SJSA1 (cell line): ENCODE measurements at places on chromosomes 16 and 17. TPM values are rescaled to one million over a fixed set of nuclear protein-coding genes. Genes with fewer than 3 reads are reported as not detected.

GRCh38 chr17:18037486-18037885 is 1.5 kb downstream of the ATPAF2 start:
- no peak for DNase-seq

DNA sequence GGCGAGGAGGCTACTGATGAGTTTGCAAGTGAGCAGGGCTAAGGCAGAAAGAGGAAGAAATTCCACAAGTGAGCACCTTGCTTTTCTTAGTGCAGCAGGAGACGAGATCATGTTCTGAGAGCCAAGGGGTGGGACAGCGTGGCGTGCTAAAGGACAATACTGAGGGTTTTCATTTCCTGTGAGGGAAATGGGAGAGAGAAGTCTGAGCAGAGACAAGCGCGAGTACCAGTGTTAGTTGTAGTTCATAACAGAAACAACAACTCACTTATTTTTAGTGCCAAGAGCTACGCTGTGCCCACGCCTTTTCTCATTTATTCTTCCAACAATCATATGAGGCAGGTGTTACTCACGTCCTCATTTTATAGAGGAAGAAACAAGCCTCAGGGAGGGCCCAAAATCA is 2.3 kb downstream of the SPACA3 start:
- DNase-seq = no peak

GRCh38 chr16:88785106-88785924 is at the start of gene PIEZO1:
PIEZO1 (minus strand) TSS chr16:88785220; CDS start chr16:88784964, 256 bp downstream.
- peak; percentile 76 for DNase-seq

DNA sequence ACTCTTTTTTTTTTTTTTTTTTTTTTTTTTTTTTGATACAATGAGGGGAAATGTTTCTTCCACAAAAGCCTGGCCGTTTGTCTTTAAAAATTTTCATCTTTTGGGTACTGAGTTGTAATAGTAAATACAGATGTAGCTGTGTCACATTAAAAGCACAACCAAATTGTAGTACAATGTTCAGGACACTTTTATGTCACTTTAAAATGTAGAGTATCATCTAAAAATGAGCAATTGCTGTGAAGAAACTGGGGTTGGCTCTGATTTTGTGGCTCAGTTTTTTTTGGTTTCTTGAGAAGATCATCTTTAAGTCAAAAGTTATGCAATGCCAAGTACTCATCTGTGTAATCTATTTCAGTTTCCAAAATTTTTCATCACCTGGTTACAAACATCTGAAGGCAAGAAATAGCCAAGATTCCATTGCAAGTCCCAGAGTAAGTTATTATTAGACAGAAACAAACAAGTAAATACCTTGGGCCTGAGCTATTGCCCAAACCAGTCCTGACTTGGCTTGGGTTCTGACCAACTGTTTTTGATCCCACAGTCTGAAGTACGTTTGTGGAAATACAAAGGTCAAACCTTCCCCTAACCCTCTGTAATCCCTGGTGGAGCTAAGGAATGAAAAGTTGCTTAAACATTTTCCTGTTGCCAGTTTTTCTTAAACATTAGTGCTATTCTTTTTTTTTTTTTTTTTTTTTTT is 717.2 kb downstream of the WWOX start:
- DNase-seq = no peak

DNA sequence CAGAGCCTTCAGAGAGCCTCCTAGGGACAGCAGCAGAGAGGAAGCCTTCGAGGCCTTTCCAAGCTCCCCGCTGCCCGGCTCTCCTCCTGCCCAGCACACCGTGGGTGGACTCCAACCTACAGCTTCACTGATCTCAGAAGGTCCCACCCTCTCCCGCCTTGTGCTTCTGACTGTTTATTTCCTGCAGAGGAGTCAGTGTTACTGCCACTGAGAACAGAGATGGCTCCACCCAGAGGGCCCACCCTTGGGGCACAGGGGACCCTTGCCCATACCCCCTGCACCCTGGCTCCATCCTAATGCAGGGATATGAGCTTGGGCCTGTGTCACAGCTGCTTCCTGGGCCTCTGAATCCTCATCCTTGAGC is 52.8 kb upstream of the TOB1 start:
- no peak for DNase-seq

DNA sequence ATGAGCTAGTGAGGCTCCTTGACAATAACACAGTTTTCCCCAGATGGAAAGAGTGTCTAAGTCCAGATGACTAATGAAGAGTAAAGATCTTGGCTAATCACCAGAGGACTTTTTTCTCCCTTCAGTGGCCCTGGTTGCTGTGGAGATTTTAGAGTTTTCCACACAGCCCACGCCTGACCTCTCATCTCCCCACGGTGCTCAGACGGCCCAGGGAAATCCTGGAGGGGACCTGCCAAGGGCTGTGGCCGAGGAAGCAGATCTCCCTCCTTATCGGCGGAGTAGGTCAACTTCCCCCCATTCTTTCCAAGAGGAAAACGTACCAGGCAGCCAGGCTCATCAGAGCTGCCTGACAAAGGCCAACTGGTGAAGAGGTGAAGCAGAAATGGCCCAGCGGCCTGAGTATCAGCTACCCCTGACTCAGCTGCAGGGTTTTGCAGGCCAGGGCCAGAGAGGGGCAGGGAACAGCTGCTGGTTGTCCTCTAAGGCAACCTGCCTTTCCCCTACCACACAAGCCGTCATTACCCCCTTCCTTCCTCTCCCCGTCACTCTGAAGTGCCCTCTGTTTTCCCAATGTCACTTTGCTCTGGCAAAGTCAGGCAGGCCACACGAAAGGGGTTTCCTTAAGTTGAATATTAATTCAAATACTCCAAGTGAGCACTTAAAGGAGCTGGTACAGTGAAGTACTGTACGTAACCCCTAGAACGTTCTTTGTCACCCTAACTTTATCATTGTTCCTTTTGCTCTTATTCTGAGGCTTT is 140.2 kb upstream of the ADAMTS18 start:
- DNase-seq = no peak

DNA sequence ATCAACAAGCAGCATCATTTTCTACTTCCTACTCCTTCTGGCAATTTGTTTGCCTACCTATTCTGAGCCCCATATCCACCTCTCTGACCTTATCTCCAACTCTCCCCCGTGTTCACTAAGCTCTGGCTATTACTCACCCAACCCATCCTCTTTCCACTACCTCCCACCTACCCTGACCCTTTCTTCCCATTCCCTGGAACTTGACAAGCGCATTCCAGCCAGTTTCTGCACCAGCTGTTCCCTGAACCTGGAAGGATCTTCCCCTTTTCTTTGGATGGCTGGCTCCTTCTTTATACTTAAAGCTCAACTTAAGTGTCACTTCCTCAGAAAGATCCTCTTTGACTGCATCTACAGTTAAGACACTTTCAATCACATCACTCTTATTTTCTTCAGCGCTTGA is 2.2 kb downstream of the DCUN1D3 start:
- DNase-seq = no peak

- DNase-seq = no peak
Observed at GRCh38 chr17:31585280-31585630, 193.8 kb downstream of the RAB11FIP4 start.

DNA sequence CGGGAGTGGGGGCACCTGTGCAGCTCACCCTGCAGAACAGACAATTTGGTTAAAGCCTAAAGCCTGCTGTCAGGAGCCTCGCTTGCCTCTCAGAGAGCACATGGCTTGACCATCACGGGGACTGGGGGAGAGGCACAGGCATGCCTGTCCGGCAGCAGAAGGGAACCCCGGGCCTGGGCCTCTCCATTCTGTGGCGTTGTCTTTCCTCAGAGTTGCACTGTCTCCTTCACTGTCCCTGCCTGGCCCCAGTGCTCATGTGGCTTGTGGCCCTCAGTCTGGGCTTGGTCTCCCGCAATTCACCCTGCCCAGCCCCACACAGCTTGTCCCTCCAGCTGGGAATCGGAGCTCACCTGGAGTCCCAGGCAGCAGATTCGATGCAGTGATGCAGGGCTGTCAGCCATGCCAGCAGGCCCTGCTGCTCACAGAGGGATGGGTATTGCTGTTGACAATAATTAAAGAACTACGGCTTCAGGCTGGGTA is 189.9 kb downstream of the SEC14L1 start:
- peak; percentile 40 for DNase-seq

- DNase-seq = no peak
Observed at GRCh38 chr17:20074489-20074888, 65.3 kb downstream of the SPECC1 start.

The RNF157 gene
- total RNA-seq = 4.6 and 9.4 TPM in 2 replicates

The P3H4 gene
- 40.9 and 45.4 TPM in 2 replicates for total RNA-seq

The ZFPM1 gene
- 0.38 and 0.92 TPM in 2 replicates for total RNA-seq

The NACA2 gene
- not detected in 2 replicates for total RNA-seq
